ENCODE measurements at places on chromosomes 4 and X.

- DNase-seq = peak; percentile 90
Observed at GRCh38 chr4:44678094-44679041, at the start of gene GUF1. TSS of gene GUF1 (plus strand) at chr4:44678420. CDS start at chr4:44678623, 203 bp downstream.

DNA sequence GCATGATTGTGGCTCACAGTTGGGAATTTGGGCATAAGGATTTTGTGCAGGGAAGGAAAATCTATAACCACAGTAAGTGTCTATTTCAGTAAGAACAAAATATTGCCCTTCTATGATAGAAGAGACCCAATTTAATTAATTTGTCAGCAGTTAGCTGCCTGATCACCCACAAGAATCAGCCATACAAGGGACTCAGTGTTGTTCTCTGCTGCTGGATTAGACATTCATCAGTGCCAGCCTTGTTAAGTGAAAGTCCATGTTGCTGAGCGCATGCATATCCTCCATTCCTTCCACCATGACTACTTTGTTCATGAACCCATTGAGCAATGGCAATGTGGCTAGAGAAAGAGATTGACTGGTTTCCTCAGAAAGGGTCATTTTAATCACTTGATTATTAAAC, 125.3 kb upstream of the PDHA2 start:
- no peak for DNase-seq

DNA sequence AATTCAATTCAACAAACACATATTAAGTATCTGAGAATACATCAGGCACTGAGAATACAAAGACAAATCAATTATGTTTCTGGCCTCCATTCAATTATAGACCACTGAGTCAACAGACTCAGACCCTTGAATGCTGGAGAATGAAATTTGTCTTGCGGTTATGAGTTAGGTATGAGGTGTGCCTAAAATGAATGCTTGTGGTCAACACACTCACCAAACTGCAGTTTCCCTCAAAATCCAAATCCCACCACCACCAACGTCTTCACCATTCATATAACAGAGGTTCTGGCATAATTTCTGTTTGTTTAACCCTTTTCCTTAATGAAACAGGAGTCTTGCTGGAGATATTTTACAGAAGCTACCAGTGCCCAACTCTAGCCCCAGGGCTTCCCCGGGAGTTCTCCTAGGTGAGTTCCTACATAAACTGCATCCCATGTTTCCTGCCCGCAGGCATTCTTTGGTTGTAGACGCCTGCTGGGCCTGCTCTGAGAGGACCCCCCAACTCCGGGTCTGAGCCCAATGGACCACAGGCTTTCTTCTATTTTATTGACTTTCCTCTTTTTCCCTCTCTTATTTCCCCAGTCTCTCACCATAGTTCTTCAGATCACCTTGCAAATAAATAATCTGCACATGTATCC, 119.2 kb downstream of the DDX53 start:
- peak; percentile 8 for DNase-seq

- no peak for DNase-seq
Observed at GRCh38 chr4:176752191-176752749, 40.5 kb downstream of the VEGFC start.

DNA sequence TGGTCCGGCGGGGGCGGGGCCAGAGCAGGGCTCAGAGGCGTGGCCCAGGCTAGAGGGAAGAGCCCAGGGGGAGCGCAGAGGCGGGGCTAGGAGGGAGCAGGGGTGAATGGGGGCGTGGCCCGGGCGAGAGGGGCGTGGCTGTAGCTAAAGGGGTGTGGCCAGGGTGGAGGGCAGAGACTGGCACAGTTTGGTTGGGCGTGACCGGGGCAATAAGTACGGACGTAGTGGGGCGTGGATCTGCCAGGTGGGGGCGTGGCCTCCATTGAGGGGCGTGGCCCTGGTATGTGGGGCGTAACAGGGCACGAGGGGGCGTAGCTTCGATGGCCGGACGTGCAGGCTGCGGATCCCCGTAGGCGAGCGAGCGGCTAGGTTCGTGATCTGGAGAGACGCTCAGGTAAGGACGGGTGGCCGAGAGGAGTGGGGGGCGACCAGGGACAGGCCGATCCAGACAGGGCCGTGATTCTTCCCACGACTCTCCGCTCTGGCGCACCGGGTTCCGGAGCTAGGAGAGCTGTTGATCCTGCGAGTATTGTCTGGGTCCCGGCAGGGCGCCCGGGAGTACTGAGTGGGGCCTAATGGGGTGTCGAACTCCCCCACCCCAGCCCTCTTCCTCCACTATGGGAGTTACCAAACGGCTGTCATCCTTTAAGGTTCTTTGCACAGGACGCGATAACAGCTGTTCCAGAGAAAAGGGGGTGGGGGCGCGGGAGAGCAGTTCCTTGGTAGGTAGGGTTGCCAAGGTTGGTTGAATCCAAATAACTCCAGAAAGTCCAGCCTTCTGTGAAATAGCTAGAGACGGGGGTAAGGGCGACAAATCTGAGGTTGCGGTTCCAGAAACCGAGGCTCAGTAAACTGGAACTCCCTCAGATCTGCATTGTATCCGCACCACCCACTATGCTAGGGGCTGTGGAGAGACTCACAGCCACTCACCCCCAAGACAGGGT, at the start of gene CA5B:
Gene CA5B, plus strand, starts transcription at position 312 of the 944 bp plus-strand sequence. CDS start 11,754 bp downstream, outside the sequence.
- DNase-seq = no peak

GRCh38 chrX:78024349-78025059, 55.1 kb upstream of the PGAM4 start:
- DNase-seq = no peak

DNA sequence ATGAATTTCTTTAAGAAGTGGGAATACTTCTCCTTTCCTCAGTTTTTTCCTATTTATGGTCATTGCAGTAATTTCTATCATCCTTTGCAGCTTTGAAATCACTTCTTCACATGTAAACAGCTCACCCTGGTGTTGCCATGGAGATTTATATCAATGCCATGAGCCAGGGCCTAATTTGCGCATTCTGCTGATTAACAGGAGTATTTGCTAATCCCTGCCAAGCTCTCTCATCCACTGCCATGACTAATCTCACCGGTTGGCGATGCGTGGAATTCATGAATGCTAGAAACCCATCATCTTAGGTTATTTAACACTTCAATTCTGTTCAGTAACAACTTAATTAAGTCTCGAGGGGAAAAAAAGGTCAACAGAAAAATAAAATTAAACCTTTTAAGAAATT, 11.8 kb upstream of the FGF13 start:
- no peak for DNase-seq

GRCh38 chr4:74464291-74464690, 19.4 kb downstream of the AREG start:
- DNase-seq = no peak

DNA sequence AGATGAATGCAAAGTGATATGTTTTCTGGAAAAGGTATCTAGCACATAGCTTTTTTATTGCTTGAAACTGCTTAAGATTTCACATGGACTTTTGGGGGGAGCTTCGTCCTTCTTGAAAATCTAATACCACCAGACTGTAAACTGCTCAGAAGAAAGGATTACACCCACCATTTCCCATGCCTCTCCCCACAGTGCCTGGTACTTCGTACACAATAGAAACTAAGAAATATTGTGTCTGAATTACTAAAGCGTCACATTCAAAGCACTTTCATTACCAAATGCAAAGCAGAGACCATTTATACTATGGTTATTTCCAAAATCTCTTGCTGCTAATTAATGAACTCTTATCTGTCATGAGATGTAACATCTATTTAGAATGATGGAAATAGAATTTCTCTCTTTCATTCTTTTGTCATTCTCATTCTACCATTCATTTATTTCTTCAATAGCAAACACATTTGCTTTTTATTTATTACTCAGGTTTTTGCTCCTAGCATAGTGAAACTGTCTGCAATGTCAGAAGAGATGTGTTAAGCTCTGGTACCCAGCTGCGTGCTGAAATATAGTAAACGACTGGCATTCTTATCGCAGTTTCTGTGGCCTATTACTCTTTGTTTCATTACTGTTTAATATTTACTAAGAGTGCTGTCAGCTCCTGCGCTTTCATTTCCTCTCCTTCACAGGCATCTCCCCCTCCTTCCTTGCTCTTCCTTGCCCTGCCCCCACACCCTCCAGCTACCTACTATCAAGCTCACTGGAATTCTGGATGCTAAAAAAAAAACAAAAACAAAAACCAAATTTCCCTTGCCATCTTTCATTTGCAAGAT, 51.4 kb upstream of the RAPGEF2 start:
- DNase-seq = no peak

GRCh38 chrX:134396174-134396573, 63.8 kb upstream of the HPRT1 start:
- no peak for DNase-seq

DNA sequence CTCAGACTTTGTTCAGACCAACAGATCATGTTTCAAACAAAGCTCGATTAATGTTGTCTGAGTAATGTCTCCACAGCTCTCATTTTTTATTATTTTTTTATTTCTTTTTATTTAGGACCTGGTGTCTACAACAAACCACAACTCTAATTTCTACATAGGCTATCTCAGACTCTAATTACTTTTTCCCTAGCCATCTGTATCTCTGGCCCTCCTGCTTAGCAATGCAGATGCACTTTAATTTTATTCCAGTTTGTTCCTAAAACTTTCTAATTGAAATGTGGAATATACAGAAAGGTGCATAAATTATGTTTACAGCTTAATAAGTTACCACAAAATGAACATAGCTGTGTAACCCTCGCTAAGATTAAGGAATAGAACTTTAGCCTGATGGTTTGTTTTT, 119.2 kb upstream of the MID1IP1 start:
- DNase-seq = no peak

GRCh38 chrX:47629419-47630200, at the start of gene CFP:
TSS of gene CFP (minus strand) at chrX:47629930. CDS start at chrX:47629844, 86 bp downstream.
- DNase-seq = no peak

DNA sequence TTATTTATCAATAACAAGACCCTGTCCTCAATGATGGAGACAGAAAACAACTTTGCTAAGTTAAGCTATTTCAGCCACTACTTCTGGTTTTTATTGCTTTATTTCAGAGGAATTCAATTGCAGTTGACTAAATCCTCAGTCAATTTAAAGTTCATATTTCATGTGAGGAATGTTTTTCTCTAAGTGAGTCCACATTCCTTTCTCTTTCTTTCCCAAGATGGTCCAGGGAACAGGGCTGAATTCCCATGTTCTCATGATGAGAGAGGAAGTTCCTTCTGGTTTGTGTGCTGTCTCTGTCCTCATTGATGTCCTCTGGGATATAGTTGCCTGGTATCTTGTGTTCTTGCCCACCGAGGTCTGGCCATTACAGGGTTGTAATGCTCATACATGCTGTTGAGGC, 117.2 kb downstream of the SLIT2 start:
- no peak for DNase-seq

- no peak for DNase-seq
Observed at GRCh38 chr4:105662935-105663675, 45.4 kb downstream of the INTS12 start.

DNA sequence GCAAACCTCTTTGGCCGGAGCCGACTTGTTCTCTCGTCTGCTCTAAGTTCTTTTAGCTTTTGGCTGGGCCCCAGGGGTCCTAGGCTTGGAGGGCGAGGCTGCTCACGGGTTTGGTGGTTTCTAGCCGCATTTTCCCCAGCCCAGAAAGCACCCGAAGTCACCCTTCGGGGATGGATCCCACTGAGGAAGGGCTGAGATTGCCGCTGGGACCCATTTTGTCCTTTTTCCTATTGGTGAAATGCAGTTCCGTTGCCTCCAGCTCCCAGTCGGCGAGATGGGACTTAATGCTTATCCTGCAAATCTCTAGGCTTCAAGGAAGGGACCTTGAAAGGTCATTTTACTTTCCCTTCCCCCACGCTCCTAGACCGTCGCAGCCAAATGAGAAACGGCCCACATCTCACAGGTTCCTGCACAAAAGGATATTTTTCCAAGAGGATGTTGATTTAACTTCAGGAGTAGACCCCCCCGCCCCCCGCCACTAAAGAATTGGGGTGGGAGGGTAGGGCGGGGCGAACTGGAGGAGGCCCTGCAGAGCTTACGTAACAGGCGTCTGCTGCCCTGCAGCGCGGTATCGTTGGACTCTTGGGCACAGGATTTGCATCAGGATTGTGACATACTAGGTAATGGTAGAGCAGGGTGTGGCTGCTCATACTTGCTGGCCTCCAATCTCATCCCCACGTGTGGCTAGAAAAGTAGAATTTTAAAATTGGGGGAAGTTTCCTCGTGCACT, 564 bp downstream of the PGK1 start:
- no peak for DNase-seq

- DNase-seq = no peak
Observed at GRCh38 chr4:41752081-41752836, 3.7 kb upstream of the PHOX2B start.

DNA sequence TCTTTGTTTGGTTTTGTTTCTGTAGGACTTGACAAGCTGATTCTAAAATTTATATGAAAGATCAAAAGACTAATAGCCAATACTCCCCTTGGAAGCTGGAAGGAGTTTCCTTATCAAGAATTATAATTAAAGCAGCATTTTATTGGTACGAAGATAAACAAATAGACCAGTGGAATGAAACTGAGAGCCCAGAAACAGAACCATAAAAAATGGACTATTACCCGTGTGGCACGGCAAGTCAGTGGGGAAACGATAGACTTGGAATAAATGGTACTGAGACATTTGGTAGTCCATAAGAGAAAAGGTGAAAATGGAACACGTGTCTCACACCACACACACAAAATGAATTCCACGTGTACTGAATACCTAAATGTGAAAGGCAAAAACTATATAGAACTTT, 42.4 kb upstream of the CEP135 start:
- DNase-seq = no peak

DNA sequence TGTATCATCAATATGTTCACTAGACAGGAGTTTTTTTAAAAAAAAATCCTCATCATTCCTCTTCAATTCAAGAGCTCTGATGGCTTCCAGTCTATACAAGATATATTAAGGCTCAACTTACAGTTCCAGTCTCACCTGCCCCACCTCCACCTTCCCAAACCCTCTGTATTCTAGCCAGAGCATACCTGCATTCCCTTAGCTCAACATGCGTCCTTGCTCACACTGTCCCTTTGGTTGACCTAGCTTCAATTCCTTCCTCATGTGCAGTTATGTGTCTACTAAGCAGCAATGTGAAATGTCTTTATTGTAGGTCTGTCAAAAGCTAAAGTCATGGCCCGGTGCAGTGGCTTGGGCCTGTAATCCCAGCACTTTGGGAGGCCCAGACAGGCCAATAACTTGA, 10.8 kb downstream of the DHX15 start:
- no peak for DNase-seq

GRCh38 chr4:12126474-12126873, 697.8 kb upstream of the HS3ST1 start:
- DNase-seq = no peak

- peak; percentile 11 for DNase-seq
Observed at GRCh38 chr4:42280327-42281095, 116.8 kb upstream of the SHISA3 start.

- no peak for DNase-seq
Observed at GRCh38 chrX:17788956-17789562, 51.8 kb downstream of the SCML1 start.
